Kasumi-1 (cell line): ENCODE measurements at places on chromosomes 7 and 10.

GRCh38 chr10:128463991-128464760 is 338.0 kb upstream of the MKI67 start:
- DNase-seq, result no peak

GRCh38 chr7:129969881-129970446 is 17.2 kb upstream of the UBE2H start:
- no peak for DNase-seq

DNA sequence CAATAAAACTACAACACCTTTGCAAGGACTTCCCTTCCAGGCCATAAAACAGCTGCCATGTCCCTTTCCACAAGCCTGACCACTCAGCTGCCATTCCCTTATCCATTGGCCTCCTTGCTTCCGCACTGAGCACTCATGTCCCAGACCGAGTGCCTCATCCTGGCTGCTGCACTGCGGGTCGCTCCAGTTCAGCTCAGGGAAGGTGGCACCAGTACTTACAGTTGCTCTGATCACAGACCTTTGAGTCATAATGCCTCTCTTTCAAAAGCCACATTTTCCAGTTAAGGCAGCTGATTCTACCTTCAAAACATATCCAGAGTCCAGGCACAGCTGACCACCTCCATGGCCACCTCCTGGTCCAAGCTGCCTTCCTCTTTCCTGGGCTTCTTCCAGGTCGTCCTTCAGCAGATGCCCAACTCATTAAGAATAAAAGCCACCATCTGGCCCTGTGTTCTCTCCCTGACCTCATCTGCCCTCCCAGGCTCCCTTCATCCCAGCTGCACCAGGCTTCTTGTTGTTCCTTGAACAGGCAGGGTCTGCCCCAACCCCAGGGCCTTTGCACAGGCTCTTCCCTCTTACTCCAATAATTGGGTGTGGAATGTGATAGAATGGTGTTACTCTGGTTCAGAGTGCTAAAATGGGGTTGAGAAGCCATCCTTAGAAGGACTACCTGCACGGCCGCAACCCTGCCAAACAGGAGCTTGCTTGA is 64.5 kb downstream of the RAMP3 start:
- DNase-seq, result no peak

DNA sequence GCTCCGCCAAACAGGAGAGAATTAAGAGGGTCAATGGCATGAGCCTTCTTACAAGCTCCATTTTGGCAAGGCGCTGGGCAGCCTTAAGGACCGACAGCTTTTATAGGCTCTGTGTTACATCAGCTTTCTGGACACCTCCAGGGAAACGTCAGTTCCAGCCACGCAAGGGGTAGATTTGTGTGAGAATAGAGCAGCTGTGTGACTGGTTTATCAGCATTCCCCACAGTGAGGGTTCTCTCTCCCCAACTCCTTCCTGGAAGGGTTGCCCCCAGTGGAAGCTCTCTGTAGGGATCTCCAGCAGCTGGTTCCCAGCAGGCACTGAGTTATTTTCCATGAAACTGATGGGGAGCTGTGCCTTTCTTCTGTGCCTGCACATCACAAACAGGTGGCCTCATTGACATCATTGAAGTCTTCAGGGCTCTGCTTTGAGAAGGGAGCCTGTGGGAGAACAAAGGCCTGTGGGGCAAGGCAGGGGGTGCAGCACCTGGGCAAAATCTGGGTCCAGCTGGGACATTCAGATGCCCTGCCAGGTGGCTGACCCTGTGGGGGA is at the start of gene CUZD1:
TSS of gene CUZD1 (minus strand) at position 75 of the 550 bp plus-strand sequence. CDS start at position 61, 14 bp downstream.
- DNase-seq, result no peak

DNA sequence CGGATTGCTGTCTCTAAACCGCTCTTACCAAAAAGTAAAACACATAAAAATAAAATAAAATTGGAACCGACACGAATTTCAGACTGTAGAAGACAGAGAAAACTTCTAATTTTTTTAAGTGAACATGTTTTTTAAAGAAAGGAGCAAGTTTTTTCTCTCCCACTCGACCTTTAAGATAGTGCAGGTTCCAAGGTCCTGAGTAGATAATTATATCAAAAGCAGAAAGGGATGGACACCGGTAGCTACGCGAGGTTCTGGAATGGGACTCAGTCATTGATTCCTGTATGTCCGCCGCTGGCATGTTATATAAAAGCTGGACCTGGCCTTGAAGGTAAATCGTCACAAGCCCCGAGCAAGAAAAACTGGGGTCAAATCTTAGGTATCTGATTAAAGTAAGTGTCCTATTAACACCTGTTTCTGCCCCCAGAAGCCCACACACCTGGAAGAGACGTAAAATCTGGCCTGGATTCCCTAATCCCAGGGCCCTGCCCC is 462 bp upstream of the CISD1 start:
- peak; percentile 90 for DNase-seq

- no peak for DNase-seq
Observed at GRCh38 chr10:116265686-116266085, 7.3 kb downstream of the GFRA1 start.

DNA sequence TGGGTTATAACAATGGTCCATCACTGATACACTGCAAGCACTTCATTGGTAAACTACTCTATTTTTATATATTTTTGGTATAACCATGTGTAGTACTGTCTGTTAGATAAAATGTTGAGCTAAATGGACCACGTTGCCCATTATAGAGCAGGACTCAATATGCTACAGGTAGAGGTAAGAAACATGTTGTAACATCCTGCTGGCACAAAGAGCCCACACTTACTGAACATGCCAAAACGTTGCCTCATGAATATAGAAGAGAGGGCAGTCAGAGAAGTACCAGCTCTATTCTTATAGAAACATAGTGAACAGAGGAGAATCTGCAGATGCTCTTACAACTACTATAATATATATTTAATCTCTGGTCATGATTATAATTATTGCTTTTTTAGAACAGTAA is 18.4 kb upstream of the MET start:
- DNase-seq, result no peak

DNA sequence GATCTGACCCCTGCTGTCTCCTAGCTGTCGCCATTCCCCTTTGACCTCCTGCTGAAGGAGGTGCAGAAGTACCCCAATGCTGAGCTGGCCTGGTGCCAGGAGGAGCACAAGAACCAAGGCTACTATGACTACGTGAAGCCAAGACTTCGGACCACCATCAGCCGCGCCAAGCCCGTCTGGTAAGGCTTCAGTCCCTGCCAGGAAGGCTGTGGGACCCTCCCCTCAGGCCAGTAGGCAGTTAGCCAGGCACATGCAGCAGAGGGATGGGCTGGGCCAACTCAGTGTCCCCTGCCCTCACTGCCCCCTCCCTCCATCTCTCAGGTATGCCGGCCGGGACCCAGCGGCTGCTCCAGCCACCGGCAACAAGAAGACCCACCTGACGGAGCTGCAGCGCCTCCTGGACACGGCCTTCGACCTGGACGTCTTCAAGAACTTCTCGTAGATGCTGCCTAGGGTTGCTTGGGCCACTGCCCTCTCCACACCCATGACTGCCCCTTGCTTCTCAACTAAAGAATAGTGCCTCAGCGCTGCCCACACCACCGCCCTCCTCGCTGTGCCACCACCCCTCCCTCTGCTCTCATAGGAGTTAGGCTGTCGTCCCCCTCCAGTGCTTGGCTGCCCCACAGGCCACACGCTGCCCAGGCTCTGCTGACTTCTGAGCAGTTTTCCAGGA is 41.0 kb upstream of the ZMIZ2 start:
- DNase-seq, result no peak

DNA sequence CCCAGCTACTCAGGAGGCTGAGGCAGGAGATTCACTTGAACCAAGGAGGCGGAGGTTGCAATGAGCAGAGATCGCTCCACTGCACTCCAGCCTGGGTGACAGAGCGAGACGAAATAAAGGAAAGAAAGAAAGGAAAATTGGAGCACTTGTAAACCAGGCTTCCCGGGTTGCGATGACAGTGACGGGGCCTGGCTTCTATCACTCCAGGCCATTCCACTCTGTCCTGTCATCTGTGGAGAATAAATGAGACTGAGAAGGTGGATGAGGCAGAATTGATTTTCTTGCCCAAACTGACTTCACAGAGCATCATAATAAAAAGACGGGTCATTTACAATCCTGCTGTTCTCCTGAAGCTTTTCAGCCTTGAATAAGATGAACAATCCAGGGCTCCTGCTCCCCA is 12.1 kb upstream of the KPNA7 start:
- DNase-seq, result no peak

DNA sequence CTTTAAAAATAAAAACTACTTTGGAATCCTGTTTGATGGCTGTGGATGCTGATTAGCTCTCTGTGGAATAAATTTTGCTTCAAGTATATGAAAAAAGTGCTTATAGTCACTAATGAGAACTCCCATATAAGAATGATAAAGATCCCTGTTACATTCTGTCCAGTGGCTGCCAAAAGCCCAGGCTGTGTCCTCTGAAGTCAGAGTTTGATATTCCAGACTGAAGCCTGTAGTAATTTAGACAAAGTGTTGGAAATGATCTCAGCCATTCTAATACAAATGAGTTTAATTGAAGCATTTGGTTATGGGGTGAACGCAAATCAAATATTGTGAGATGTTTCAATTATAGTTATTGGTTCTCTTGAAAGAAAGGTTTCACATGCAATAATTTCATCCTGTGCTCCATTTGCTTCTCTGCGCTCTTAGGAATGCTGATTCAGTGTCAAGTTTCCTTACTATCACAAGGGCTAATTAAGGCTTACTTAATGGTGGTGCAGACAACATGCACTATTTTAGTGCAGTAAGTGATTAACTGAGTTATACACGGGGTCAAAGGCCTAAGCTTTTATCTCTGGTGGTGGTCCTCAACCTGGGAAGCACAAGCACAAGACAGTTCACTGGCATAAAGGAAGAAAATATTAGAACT is 867.6 kb downstream of the SORCS1 start:
- no peak for DNase-seq

DNA sequence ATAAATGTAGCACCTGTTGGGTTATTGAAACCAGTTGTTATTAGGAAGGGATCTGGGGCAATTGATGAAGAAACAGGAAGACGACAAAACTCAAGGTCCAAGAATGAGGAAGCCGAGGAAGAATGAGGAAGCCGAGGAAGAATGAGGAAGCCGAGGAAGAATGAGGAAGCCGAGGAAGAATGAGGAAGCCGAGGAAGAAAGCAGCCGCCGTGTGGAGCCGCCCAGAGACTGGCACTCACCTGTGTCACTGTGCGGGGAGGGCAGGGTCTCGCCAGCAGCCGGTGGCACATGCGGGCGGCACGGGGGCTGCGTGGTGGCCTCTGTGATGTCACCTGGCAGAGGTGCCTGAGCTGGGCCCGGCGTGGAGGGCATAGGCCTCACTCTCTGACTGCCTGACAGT is 71.1 kb upstream of the CFAP46 start:
- DNase-seq, result peak; percentile 53

- no peak for DNase-seq
Observed at GRCh38 chr10:117486606-117487005, 55.9 kb upstream of the EMX2 start.

GRCh38 chr10:70162151-70162891 is 8.0 kb downstream of the SAR1A start:
- DNase-seq, result no peak

DNA sequence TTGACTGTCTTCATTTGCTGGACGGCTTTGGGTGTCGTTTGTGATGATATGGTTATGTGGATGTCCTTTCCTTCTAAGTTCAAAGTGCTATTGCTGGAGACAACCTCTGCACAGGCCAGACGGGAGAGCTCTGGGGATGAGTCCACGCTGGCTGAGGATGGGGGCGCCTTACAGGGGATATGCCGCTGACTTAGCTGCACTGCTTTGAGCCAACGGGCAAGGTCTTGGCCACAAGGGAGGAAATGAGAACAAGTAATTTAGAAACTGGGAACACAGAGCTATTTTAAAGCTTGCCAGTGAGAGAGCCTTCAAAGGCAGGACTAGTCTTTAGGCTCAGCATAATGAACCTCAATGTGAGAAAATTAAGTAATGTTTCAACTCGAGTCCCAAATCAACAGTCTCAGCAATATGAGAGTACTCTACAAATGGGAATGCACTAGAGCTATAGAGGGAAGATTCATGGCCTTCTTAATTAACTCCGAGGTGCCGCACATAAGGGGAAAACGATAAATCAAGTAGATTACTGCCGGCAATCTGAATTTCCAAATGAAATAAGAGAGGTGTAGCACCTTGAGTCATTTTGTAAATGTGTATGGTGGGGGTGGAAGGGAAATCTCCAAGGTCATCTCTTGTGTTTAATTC is 209.3 kb downstream of the JAZF1 start:
- no peak for DNase-seq

- no peak for DNase-seq
Observed at GRCh38 chr10:28155726-28156125, 147.1 kb downstream of the MPP7 start.

- DNase-seq, result no peak
Observed at GRCh38 chr10:132463333-132464255, 66.6 kb downstream of the PWWP2B start.

- DNase-seq, result no peak
Observed at GRCh38 chr7:91527460-91527859, 263.2 kb downstream of the FZD1 start.

DNA sequence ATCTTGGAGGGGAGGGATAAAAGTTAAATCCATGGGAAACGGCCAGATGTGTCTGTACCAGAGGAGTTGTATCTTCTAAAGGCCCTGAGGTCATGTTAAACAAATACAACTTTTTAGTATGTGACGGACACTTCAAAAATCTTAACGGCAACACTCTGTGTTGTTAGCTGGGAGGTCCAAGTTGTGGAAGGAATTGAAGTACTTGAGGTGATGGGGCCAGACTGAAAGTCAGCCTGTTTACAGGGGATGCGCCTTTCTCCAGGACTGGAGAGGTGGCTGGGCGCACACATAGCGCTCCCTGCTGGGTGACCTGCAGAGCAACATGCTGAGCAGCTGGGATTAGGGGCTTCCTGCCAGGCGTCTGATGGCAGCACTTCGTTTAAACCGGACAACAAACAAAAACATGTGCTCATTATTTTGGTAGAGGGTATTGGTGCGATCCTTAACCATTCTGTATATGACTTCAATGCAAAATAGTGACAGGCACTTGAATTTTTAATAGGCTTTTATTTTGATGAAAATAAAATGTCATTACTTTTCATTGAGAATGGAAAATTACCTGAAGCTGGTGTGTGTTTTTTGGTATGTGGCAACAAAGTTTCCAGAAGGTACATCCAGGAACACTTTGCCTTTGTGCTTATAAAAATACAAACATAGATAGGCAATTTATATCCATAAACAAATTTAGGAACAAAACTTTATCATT is 198.2 kb downstream of the MLLT10 start:
- DNase-seq, result peak; percentile 91

GRCh38 chr10:26367771-26368170 is 70.4 kb upstream of the APBB1IP start:
- peak; percentile 71 for DNase-seq

DNA sequence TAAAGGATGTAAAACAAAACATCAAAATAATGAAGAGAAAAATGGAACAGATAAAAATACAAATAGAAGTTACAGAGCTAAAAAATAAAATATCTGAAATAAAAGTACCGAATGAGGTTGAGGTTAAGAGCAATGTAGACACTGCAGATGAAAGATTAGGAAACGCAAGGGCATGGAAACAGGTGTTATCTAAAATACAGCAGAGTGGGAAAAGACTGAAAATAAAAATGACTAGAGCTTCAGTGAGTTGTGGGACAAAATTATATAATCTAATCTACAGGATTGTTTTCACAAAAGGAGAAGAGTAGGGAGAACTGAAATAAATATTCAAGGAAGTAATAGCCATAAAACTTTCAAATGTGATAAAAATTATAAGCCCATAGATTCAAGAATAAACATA is 123.8 kb downstream of the PTEN start:
- DNase-seq, result no peak
